ENCODE measurements at places on chromosomes 5 and 9.

- DNase-seq: no peak
Observed at GRCh38 chr9:112076814-112077213, 98.3 kb downstream of the SUSD1 start.

GRCh38 chr9:123686131-123686828, 243.6 kb downstream of the DENND1A start:
- DNase-seq: no peak

DNA sequence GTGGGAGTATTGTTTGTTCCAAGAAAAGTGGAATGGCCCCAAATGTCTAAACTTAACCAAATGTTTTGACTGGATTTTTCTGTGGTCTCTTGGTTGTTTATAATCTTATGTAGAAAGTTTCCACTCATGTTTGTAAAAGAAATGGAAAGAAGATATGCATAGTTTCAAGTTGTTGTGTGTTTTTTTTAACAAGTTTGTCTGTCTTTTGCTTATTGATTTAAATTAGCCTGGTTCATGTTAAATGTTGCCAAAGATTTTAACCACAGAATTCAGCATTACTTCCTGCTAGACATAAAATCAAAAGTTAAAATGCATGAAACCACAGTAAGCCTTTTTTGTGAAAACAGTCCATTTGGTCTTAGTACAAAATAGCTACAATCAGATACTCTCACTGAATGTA, 14.0 kb downstream of the PPWD1 start:
- DNase-seq: no peak

- DNase-seq: no peak
Observed at GRCh38 chr9:24333629-24334028, 212.1 kb downstream of the IZUMO3 start.

- no peak for DNase-seq
Observed at GRCh38 chr5:135100431-135100830, 66.4 kb upstream of the PITX1 start.

DNA sequence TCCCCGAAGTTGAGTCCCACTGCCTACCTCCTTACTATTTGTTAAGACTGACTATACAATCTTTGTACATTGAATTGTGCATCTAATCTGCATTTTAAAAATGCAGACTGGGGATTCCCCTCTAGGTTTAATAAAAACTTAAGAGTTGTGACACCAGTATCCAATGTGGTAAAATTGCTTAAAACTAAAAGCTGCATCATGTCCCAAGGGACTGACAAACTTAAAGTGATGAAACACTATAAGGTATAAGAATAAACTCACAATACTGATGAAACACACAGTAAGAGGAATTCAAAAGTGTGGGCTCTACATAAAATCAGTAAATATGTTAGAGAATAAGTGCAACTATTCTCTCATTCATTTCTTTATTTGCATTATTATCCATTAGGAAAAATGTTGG, 1905.1 kb downstream of the MAT2B start:
- DNase-seq: no peak

- no peak for DNase-seq
Observed at GRCh38 chr5:156883316-156883875, 33.3 kb downstream of the PPP1R2B start.

- no peak for DNase-seq
Observed at GRCh38 chr9:84781458-84781857, 111.9 kb downstream of the NTRK2 start.

- no peak for DNase-seq
Observed at GRCh38 chr9:111807197-111807596, 12.5 kb upstream of the SHOC1 start.

DNA sequence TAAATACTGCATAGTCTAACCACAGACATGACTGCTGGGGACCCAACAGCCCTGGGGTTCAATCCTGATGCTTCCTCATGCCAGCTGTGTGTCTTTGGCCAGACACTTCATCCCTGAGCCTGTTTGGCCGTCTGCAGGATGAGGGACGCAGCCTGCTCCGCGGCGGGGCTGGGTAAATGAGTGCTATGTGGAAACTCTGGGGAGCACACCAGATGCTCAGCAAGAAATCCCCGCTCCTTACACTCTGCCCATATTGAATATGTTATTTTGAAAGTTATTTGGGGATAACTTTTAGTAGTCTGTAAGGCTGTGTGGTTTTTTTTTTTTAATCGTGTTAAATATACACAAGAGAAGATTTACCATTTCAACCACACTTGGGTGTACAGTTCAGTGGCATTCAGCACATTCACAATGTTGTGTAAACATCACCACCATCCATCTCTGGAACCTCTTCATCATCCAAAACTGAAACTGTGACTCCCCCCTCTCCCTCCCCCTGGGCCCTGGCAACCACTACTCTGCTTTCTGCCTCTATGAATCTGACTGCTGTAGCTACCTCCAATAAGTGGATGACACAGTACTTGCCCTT, 42.7 kb downstream of the SH3PXD2B start:
- DNase-seq: no peak

GRCh38 chr5:129399069-129399468, 61.0 kb upstream of the ADAMTS19 start:
- DNase-seq: no peak

- no peak for DNase-seq
Observed at GRCh38 chr9:112764344-112764743, 13.8 kb downstream of the SNX30 start.

- DNase-seq: no peak
Observed at GRCh38 chr5:11904265-11904906, at the start of gene CTNND2. Gene CTNND2 (minus strand): TSS chr5:11904446. CDS start chr5:11903853, 593 bp downstream.

GRCh38 chr9:89749500-89750116, 144.8 kb downstream of the GADD45G start:
- no peak for DNase-seq

DNA sequence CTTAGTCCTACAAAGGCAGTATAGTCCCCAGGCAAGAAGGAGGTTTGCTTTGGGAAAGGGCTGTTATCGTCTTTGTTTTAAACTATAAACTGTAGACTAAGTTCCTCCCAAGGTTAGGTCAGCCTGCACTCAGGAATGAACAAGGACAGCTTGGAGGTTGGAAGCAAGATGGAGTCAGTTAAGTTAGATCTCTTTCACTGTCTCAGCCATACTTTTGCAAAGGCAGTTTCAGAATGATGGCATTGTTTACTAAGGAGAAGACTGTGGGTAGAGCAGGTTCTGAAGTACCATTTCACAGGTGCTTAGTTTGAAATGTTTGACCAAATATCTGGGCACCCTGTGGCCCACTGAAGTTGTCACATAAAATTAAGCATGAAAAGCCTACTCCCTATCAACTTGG, 19.4 kb downstream of the SNX24 start:
- DNase-seq: no peak

DNA sequence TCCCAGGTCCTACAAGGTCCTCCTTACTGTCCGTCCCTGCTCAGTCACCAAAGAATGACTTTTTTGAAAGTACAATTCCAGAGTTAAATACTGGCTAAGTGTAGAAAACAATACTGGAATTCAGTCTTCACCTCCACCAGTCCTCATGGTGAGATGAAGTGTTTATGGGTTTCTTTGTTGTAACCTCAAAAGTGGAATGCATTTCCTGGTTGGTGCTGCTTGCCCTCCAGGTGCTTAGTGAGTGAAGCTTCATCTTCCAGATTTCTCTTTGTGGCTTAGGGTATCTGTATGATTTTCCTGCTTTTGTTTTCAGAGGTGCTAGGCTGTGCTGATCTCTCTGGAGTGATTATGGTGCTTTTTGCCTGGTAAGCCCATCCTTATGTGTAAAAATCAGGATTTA, 49.4 kb upstream of the DHFR start:
- DNase-seq: no peak

DNA sequence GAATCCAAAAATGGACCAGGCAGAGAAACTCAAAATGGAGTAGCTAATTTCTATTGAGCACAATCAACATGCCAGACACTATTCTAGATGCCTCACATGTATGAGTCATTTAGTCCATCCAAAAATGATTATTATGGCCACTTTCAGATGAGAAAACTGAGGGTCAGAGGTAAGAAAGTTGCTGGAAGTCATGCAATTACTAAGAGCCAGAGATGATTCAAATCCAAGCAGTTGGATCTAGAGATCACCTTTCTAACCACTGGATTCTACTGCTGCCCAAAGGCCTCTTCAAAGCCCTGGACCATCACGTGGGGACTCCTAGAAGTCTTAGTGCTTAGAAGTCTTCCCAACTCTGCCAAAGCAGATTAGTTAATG, 51.8 kb upstream of the HMHB1 start:
- no peak for DNase-seq

GRCh38 chr9:108282872-108283271, 572.9 kb downstream of the ACTL7B start:
- no peak for DNase-seq

- no peak for DNase-seq
Observed at GRCh38 chr5:172453206-172453985, 929 bp downstream of the SH3PXD2B start.

Data from NCI-H774 (cell line).